CD4-positive, alpha-beta T cell treated with Interleukin-17A for 4 hours (primary cell): ENCODE measurements at places on chromosomes 2 and 18.
A peak's percentile ranks its signal among the peaks of the same experiment; 100 is the strongest.

DNA sequence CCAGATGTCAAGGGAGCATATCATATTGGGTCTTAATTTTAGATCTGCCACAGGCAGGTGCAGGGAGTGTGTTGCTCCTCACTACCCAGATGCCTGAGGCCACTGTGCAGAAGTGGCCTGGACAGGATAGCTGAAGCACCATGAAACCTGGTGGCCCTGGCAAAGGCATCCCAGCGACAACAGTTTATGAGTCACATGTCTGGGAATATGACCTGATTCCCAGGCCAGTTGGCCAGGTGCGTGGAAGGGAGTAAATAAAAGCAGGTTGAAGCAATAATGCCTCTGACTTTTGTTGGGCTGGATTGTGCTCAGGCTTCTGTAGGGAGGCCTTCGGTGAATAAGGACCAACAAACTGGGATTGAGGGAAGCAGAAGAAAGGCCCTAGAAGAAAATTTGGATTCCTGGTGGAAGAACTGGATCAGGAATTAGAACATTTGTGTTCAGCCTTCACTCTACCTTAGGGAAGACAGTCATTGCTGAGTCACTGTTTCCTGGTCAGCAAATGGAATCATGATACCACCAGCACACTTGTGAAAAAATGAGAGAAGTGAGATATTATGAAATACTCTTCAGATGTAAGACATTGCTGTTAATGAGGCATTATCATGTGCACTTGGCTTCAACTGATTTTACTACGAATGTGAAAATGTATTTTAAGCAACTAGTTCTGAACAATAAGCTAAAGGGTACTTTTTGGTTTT is 78.4 kb upstream of the ZNF516 start:
- no peak for DNase-seq

GRCh38 chr18:23671564-23671963 is 8.9 kb upstream of the ANKRD29 start:
- no peak for DNase-seq

GRCh38 chr18:6994771-6995430 is 122.7 kb downstream of the LAMA1 start:
- DNase-seq = no peak

GRCh38 chr2:102116630-102117471 is 25.7 kb upstream of the IL1R1 start:
- no peak for DNase-seq

DNA sequence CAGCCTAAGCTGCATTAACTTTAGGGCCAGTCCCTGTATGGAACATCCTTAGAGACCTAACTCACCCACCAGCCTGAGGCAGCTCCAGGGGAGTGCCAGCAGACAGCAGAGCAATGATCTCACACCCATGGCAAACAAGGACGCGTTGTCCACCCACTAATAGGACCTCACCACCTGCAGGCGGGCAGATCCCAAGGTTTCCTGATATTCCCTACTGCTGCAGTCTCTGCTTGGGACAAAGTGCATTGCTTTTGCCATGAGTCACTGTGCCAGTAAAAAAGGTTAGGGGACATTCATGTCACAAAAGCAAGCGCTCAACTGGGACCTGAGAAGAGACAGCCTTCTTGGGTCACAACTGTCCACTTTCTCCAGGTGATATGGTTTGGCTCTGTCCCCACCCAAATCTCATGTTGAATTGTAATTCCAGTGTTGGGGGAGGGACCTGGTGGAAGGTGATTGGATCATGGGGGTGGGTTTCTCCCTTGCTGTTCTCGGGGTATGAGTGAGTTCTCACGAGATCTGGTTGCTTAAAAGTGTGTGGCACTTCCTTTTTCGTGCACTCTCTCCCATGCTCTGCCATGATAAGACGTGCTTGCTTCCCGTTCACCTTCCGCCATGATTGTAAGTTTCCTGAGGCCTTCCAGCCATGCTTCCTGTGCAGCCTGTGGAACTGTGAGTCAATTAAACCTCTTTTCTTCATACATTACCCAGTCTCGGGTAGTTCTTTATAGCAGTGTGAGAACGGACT is 160.2 kb downstream of the MIB1 start:
- DNase-seq = no peak

- peak; percentile 32 for DNase-seq
These were observed 56.7 kb upstream of the MSTN start for GRCh38 chr2:190119257-190119656.

DNA sequence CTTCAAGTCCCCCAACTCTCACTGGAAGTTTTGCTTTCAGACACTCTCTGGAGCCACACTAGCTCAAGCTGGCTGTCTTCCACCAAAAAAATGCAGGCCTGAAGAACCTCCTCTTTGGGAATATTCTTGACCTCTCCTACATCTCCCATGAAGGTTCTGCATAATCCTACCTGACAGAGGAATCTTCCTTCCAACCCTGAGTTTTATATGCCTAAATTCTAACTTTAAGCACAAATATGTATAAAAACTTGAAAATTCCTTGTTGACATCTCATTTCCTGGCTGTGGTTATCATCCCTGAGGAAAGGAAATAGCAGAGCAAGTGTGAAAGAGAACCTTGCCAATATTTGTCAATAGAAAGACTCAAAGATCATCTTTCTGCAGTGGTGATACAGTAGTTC is 249.0 kb downstream of the LPIN1 start:
- no peak for DNase-seq

DNA sequence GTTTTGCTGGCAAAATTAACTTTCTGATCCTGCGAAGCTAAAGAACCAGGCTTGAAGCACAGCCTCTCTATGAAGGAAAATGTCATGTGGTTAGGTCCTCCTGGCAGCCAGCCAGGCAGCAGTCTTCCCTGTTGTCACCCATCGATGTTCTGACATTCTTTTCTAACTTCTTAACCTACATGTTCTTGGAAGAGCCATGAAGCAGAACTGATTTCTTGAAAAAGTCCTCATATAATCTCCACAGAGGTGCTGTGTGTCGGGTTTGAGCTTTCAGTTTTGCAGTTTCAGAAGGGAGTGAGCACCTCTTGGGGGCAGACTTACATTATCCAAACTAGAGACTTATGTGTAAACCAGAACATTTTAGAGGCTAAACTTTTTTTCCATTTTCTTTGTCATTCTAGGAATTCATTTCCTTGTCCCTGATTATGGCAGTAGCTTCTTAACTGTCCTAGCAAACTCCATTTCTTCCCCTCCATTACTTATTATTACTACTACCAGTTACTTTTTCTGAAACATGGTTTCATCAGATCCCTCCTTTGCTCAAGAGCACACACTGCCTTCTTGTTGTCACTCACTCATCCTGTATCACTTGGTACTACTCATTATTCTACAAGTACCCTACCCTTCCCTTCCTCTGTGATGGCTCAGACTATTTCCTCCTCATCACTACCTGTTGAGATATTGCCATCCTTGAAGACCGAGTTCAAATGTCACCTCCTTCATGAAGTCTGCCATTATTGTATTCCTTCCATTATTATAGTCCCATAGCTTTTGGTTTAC is 31.1 kb downstream of the DOK1 start:
- peak; percentile 54 for DNase-seq

GRCh38 chr2:190599073-190599472 is 49.8 kb upstream of the NAB1 start:
- DNase-seq = no peak

DNA sequence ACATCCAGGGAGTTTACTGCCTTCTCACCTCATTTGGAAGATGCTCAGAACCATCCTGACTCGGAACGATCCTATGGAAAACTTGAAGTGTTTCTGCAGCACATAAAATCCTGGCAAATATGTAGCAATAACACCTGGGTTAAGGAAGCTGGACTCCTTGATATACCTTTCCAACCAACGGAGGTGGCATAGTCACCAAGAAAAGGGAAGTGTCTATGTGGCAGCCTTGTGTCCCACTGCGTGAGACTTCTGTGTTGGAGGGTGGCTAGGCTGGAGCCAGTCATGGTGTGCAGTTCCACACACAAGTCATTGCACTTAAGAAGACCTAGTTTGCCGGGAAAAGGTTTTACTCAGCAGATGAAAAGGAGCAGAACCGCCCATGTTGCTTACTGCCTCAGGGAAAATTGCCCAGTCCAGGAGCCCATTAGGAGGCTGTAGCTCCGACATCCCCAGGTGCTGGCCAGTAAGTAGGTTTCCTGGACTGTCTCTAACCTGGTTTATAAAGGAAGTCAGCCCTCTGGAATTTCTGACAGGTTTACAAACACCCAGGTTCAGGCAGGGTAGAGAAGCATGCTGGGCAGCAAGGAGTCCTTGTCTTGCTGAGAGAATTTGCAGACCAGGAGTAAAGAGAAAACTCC is 46.2 kb upstream of the SPRED2 start:
- no peak for DNase-seq

GRCh38 chr18:28846958-28847357 is 670.0 kb upstream of the CDH2 start:
- DNase-seq = no peak

- DNase-seq = no peak
These were observed 793 bp downstream of the ZNF236 start for GRCh38 chr18:76823161-76823538.

GRCh38 chr2:206328974-206329373 is 54.5 kb downstream of the ZDBF2 start:
- DNase-seq = no peak

DNA sequence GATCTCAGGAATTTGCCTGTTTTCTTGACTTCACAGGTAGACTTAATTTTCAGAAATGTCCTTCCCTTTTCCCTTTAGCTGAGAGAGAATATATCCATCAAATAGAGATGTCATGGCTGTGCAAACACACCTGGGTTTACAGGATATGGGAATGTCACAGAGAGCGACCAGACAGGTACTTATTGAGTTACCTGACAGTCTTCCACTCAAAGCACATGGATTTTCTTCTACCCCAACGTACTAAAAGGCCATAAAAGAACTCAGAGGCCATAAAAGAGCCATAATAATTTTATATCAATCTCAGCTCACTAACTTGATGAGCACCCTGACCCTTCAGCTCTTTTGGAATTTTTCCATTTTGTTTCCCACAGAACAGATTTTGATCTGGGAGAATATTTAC is 5.3 kb upstream of the DTNA start:
- no peak for DNase-seq

DNA sequence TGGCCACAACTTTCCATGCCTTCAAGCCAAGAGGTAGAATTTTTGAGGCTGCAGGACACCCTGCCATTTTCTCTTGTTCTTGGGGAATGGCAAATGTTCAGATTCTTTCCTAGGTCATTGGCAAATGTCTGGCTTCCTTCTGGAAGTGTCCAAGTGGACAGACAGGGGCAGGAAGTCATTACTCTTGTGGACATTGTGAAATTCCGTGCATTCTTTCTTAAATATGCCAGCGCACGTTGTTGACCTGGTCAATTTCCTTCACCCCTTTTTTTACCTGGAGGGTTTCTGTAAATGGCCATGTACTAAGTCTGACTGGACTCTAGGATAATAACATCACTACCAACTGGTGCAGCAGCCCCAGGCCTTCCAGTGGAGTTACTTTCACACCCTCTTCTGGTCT is 13.9 kb downstream of the ASB18 start:
- no peak for DNase-seq

DNA sequence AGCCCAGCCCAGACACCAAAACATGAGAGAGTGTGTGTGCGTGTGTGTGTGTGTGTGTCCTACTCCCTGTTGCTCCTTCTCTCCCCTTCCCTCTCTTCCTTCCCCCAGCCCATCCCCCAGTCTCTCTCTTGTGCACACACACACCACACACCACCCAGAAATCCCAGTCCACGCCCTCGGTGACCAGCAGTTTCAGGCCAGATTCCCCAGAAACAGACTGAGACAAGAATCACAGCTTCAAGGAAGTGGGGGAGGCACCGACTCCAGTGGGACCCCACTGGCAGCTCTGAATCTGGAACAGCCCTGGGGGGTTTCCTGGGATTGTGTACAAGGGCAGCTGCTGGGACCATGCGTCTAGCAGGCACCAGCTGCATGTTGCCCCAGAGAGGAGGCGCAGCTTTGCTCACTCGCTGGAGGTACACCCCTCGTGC is 113.5 kb downstream of the NDUFA10 start:
- no peak for DNase-seq

DNA sequence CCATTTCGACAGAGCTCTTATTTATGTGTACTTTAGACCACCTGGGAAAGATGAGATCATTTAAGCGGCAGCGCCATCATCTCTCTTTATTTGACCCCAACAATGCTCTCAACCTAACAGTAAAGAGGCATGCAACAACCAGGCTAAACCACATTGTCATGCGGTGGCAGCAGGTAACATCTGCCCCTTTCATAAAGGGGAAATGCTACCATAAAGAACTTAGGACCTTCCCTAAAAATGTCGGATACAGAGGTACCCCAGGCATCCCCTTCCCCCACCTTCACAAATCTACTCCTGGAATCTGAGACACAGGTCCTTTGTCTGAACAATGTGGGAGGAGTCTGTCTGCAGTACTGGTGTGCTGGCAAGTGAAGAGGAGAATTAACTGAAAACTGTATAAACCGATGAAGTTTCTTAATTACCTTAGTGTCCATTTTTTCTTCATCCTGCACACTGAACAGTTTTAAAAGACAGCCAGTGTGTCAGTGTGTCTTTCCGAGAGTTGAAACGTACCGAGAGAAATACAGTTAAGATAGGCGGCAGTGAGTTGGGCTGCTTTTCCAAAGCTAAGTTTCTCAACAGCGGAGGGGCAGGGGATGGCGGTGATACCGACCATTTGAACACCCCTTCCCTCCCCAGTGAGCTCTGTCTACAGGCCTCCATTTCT is 1.9 kb downstream of the MEX3C start:
- peak; percentile 36 for DNase-seq

GRCh38 chr2:96320728-96321622 is 4.1 kb upstream of the ITPRIPL1 start:
- DNase-seq = peak; percentile 48

DNA sequence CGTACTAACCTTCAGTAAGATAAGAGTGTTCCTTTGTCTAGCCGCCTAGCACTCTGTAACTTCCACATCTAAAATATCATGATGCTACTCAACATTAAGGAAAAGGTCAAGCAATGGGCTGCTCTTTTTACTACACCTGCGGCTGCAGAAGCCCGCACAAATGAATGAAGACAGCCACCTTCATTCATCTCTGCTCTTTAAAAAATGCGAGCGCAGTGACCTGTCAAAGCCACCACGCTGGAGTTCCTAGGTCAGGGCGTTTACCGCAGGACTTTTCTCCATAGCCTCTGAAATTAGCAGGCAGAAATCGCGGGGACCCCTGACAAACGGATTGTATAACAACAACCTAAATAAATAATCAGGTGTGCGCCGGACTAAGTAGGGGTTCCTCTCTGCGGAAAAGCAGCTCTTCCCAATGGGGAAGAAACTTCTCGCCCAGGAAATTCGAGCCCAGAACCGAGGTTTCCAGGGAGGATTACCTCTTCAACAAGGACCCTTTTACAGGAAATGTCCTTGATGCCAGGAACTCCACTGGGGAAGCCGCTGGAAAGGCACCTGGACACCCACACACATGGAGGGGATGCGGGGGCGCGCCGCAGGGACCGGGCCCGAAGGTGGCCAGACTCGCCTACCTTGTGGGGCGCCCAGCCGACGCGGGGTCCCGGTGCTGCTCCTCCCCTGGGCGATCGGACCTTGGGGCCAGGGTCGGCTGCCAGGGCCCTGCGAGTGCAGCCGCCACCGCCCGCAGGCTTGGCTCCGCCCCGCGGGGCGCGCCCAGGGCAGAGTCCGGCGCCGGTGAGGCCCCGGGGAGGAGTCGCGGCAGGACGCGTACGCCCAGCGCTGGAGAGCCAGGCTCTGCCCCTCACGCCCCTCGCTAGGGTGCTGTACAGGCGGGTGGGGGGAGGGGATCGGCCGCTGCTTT is at the start of gene CCDC68:
Gene CCDC68 (minus strand): TSS at position 758 of the 922 bp plus-strand sequence. CDS start 16,670 bp downstream, outside the sequence.
- DNase-seq = no peak

- no peak for DNase-seq
These were observed 1139.6 kb upstream of the FAM98A start for GRCh38 chr2:34738691-34739090.
